ENCODE measurements at places on chromosomes 1 and 21.

DNA sequence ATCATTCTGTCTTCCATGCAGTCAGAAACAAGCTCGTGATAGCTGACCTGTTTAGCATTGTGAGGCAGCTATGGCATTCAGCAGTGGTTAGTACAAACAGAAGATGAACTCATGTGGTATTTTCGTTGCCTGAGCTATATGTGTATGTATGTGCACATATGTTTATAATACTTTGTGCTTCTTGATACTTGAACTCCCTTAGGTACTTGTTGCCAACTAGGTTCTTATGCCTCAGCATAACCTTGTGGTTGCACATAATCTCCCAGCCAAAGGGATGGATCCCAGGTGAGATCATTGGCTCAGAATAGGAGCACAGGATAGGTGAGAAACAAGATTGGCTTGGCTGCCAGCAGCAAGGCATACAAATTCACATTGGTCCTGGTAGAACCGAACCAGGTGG is 86.1 kb downstream of the VPS26C start:
- no peak for DNase-seq

GRCh38 chr1:156259805-156260204 is 11.9 kb upstream of the PAQR6 start:
- DNase-seq: no peak

DNA sequence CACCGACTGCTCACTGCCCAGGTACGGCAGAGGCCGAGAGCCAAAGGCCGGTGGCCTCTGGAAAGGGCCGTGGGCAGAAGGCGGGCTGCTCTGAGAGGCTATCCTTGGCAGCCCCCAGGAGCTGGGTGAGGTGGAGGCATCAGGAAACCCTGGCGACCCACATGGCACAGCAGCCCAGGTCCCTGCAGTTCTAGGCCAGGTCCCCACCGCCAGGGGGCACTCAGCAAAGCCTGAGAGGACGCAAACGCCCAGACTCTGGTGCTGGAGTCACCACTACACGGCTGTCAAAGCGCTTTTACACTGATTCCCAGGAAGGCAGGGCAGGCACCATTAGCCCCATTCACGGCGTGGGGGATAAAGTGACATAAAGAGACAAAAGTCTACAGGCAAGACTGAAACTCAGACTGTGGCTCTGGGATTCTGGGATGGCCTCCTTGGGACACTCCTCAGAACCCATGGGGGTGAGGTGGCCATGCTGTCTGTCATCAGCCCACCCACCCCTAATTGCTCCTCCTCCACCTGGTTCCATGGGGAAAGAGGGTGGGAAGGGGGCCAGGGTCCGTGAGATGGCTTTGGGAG is 4.9 kb downstream of the PLEKHG5 start:
- peak; percentile 77 for DNase-seq

DNA sequence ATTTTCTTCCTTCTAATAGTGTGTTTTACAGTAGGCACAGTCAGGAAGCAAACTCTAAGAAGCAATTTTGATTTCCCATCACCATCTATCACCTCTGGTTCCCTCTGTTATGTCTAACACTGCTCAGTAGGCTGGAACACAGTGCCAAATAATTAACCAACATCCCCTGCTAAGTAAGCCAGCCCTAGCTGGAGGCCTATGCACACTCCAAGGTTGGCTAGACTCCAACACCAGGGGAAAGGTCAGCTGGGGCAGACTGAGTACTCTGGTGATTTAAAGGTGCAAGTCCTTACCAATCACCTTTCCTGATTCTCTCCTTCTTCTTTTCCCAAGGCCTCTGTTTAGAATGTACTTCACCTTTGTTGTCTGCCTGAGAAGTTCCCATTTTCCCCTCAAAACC is 46.5 kb upstream of the BEND5 start:
- no peak for DNase-seq

- no peak for DNase-seq
Observed at GRCh38 chr1:26412180-26412840, 1.7 kb downstream of the LIN28A start.

GRCh38 chr1:226388131-226388530 is 19.8 kb downstream of the PARP1 start:
- no peak for DNase-seq

- peak; percentile 99 for DNase-seq
Observed at GRCh38 chr1:230084408-230085177, 17.6 kb downstream of the GALNT2 start.

DNA sequence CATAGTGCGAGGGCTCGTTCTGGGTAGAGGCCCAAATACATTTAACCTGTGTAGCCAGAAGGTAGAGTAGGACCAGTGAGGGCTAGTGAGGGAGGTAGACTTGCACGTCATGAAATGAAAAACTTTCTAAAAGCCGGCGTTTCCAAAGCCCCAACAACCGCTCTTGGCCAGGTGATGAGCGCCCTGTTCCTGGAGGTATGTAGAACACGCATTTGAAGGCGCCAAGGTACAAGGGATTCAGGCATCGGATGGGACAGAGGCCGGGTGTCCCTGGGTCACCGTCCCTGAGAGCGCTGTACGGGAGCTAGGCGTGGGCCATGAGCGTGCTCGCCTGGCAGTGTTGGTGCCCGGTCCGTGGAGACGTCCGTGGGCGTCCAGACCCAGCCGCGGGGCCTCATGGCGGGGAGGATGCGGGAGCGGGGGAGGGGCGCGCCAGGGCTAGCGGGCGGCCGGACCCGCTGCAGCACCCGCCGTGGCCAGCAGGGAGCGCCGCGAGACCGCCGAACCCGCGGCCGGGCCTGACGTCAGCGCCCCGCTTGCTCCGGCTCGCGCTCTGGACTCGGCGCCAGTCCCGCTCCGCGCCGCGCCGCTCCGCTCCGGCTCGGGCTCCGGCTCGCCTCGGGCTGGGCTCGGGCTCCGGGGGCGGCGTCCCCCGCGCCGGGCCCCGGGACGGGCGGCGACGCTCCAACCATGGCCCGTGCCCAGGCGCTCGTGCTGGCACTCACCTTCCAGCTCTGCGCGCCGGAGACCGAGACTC is at the start of gene PTPRU:
PTPRU (plus strand) TSS at position 568 of the 757 bp plus-strand sequence; CDS start at position 691, 123 bp downstream.
- DNase-seq: peak; percentile 67

DNA sequence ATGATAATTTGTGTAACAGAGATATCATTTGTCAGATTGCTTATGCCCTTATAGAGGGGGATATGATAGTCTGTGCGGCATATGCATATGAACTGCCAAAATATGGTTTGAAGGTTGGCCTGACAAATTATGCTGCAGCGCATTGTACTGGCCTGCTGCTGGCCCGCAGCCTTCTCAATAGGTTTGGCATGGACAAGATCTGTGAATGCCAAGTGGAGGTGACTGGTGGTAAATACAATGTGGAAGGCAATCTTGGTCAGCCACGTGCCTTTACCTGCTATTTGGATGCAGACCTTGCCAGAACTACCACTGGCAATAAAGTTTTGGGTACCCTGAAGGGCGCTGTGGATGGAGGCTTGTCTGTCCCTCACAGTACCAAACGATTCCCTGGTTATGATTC is 82.4 kb downstream of the ZMYM4 start:
- DNase-seq: no peak

DNA sequence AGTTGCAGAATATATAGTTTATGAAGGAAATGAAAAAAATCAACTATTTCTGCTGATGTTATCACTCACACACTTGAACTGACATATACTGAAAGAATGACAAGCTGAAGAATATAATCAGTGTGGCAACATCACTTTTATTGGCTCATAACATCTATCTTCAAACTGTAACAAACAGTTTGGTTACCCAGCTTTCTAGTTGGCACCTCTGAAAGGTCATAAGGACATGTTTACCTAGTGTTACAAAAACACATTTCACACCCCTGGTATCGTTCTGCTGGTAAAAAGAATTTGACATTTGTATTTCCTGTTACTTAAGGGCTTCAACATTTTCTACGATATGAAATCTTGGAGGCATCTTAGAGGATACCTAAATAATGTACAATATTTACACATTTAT is 1267.0 kb upstream of the NCAM2 start:
- no peak for DNase-seq

DNA sequence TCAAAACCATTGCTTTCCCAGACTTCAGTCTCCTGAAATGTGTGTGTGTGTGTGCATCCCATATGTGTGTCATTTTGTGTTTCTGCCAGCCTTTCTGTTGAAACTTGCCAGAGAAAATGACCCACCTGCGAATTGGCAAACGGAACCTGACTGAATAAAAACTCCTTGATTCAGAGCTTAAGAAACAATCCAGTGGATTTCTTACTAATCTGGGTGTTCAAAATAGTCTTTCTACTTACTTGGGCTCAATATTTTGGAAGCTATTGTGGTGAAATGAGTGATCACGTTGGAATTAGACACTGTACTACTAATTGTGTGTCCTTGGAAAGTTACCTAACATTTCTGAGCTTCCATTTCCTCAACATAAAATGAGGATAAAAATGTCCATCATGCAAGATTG is 138.9 kb upstream of the ERG start:
- DNase-seq: peak; percentile 32

- DNase-seq: no peak
Observed at GRCh38 chr1:100413035-100413434, 60.7 kb downstream of the CDC14A start.

DNA sequence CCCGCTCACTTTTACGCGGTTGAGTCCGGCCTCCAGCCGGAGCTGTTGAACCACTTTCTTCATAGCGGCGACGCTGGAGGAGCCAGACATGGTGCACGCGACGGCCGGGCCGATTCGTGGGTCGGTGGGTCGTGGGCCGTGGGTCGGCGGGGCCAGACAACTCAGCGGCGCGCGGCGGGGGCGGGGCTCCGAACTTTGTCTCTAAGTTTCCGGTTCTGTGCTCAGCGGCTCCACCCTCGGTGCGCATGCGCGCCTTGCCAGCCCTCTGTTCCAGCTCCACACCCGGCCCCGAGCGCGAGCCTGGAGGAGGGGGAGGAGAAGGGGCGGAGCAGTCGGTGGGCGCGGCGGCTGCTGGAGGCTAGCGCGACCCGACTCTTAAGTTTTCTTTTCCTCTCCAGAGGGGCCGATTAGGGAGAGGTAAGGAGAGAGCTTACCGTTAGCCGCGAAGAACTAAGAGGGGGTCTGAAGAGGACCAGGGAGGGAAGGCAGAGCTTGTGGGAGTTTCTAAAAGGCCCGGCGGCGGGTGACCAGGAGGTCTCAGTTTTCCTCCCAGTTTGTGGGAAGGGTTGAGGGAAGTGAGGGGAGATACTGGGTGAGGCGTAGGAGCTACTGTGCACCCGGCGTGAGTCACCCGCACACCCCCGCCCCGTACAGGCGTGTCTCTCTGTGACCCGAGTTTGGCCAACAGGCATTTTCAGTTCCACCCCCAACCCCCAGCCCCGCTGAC is at the start of the genes GNG5 and SPATA1:
GNG5 (minus strand) TSS at position 580 of the 727 bp plus-strand sequence; CDS start at position 90, 490 bp downstream.
SPATA1 (plus strand) TSS at position 385 of the 727 bp plus-strand sequence. CDS start 9,974 bp downstream, outside the sequence.
- peak; percentile 96 for DNase-seq

DNA sequence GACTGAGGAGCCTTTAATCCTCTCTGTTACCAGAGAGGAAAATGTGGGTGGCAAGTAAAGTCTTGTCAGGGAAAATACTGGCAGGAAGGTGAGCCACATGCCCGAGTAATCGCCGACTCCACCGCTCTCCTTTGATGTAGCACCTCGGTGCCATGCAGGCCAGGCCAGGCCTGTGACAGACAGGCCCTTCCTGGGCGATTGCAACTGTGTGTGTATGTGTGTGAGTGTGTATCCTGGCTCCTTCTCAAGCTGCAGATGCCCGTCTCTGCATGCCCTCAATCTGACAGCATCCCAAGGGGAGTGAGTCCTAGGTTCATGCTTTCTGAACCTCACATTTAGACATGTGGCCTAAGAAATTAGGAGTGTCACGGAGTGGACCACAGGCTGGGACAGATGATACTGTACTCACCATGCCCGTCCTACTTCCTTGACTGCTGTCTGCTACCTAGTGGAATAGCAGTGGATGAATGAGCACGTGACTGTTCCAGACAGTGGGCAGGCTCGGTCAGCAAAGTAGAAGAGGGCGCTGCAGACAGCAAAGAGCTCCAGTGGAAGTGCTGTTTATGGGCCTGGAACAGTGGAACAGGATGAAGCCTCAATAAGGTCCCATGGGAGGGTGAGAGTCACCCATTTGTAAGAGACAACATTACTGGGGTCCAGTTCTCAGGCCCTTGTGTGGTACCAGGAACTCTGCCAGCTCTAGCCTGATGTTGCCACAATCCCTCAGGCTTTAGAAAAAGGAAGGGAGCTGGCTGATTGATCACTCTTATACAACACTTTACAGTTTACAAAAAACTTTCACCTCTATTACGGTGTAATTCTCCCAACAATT is 25.3 kb downstream of the SERTAD4 start:
- DNase-seq: no peak

DNA sequence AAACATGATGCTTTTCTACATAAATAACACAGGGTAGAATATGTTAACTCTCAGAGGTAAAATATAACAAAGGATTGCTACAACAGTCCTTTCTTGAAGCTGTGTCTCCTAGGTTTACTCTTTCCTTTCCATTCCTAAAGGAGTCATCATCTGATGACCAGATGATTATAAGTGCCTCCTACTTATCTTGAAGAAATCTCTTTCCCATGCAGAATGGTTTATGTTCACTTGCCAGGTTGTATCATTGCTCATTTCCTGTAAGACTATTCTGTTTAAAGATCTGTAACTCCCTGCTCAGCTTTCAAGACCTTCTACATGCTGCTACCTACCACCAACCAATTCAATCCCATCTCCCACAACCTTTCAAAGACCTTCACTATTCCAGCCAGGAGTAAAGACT is 51.5 kb upstream of the PTCH2 start:
- DNase-seq: peak; percentile 70

DNA sequence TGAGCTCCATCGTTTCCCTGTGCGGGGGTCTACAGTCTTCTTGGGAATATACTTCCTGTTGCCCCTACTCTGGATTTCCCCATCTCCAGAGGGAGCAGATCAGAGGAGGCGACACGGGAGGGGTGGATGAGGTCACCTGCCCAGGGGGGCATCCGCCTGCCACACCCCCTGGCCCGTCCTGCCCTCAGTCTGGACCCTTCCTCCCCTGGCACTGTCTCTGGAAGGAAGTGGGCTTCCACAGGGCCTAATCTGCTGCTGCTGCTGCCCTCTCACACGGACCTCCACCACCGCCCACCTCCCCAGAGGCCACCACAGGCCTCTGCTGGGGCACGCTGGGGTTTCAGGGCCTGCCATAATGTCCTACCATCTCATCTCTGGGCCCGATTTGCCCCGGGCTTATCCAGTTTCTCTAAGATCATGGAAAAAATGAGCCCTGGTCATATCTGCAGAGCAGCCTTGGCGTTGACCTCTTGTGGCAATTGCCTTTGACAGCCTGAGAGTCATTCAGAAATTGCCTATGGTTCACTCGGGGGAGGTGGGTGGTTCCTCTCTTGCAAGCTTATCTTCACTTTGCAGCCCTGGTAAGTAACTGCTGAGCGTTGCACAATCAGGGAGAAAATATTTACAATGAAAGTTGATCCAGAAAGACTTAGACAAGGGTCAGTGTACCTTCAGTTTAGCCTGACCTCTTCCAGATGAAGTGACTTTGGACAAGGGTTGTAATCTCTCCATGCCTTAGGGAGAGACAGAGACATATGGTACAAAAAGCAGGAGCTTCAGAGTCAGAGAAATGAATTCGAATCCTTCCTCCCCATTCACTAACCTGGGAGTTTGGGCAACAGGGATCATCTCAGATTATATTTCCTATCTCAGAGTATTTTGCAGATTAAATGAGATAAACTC is 252.4 kb downstream of the TOMM20 start:
- no peak for DNase-seq

DNA sequence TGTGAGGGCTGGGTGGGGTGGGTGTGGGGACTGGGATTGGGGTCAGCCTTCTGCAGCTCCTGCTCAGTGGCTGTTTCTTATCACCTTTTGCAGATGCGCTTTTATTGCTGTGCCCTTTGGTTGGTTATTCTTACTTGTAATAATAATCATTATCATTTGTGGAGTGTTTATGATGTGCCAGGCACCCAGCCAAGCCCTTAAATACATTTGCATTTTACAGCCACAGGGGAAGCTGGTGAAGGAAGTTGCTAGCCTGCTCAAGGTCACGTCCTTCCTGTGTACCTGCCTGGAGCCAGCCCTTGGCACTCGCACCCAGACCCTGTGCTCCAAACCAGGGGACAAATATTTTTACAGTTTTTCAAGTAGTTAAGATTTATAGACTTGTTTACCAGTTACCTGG is 144.0 kb downstream of the PGBD5 start:
- no peak for DNase-seq
